ENCODE measurements at places on chromosomes 11 and 22.

GRCh38 chr11:119295178-119295577 is 21.8 kb downstream of the MCAM start:
- no peak for DNase-seq

GRCh38 chr11:21254055-21254454 is 584.7 kb downstream of the NELL1 start:
- no peak for DNase-seq

DNA sequence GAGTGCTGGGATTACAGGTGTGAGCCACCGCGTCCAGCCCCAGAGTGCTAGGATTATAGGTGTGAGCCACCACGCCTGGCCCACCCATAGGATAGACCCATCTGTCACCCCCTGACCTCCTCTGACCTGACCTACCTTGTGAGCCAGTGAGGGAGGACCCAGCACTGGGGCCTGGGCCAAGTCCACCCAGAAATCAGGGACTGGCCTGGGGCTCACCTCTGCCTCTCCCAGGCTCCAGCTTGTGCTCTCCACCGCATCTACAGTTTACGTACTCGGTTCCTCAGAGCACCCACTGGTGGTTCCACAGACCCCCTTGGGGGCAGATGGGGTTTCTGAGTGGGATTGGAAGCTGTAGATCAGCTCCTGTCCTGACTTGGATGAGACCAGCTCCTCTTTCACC is 6.4 kb downstream of the SLC29A2 start:
- DNase-seq = no peak

DNA sequence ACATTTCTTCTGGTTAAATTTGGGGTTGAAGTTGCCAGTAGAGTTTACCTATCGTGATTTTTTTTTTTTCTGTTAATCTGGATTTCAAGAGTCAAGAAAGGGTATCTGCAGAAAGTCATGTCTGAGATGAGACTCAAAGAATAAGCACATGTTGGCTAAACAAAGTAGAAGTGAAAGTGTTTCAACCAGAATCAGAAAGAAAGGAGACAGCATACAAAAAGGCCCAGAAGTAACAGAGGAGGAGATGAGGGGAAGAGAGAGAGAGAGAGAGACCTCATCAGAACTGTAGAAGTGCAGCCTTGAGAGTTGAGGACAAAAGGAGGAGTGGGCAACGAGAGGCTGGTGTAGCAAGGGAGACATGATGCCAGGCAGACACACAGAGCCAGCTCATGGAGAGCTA is 54.9 kb downstream of the SVIP start:
- no peak for DNase-seq

DNA sequence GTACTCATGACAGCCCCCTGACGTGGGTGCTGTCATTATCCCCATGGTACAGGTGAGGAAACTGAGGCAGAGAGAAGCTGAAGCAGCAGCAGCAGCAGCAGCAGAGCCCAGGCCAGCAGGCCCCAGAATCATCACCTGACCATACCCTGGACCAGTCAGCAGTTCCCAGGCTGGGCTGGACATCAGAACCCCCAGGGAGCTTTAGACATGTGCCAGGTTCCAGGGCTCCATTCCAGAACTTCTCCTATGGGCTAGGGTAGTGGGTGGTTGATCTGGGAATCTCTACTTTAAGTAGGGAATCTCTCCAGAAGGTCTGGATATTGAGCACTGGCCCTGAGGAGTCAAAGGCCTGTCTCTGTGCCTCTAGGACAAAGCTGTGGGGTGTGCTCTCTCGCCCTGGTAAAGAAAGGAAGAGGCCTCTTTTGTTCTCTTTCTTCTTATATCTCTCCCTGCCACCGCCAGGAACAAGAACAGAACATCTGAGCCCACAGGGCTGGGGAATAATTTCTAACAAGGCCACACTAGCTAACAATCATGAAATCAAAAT is 26.6 kb downstream of the MAFF start:
- no peak for DNase-seq

GRCh38 chr11:19565639-19566038 is 147.0 kb upstream of the NAV2 start:
- DNase-seq = no peak

DNA sequence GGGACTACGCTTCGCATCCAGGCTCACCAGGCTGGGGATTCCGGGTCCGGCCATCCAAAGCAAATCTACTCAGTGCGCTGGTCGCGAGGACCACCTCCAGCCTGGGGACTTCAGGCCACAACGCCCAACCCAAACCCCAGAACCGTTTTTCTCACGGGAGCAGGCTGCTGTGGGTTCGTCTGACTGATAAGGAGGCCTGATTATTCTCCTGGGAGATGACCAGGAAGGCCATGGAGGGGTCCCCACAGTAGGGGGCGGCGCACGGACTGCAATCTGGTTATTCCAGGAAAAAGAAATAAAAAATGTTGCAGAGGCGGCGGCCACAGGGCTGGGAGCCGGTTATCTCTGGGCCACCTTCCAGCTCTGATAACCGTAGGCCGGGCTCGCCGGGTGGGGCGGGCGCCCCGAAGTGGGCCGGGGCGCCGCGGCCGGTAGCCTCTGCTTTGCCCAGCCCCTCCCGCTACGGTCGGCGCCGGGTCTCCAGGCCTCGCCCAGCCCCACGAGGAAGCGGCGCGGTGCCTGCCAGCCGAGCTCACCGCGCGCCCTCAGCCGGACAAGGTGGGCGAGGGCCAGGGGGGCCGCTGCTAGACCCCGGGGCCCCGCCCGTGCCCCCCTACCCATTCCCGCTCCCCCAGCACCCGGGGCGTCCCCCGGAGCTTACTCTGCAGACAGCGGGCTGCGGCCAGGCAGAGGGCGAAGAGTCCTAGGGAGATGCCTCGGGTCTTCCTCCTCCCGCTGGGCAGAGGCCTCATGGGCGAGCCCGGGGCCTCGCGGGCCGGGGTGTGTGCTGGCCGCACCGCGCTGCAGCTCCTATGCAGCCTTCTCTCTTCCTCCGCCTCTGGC is 446 bp downstream of the VSTM5 start:
- no peak for DNase-seq

GRCh38 chr11:84794663-84795443 is 832.3 kb downstream of the DLG2 start:
- DNase-seq = no peak

DNA sequence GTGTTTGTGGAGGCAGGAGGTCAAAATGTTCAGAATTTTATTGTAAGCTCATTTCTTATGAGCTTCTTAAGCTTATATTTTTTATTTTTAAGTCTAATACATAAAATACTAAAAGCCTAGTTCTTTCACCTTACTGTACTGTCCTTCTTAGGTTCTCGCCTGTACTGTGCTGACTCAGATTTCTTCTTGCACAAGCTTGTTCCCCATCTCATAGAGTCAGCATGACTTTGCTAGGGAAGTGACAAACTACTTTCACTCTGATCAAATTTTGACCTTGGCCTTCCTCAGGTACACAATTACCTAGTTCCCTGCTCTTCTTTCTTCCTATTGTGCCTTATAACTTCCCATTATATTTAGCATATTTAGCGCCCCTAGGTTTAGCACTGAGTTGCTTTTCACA is 81.5 kb downstream of the STK33 start:
- DNase-seq = no peak

DNA sequence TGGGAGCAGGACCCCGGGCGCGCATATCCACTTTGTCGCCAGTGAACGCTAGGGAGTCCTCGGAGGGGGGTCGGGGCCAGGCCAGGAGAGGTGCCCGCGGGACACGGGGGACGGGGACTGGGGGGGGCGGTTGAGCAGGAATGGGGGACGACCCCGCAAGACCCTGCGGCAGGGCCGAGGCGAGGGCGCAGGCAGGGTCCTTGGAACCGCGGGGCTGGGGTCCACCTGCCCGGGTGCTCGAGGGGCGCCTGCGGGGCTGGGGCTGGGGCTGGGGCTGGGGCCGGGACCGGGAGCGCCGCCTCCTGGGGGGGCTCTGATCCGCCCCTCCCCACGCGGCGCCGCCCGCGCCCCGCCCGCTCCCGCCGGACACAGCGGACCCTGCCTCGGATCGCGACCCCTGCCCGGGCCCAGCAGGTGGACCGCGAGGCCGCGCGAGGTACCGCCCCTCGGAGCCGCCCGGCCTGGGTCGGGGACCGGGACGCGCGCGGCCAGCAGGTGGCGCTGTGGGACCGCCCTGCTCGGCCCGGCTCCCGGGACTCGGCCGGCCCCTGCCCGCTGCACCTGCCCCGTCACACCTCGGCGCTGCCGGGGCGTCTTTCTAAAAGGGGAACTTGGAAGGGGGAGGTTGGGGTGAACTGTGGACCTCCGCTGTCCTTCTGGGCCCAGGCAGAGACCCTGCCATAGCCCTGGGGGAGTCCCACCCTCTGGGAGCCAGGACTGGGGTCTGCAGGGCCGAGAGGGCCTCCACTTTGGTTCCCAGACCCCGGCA is 11.0 kb downstream of the CRELD2 start:
- peak; percentile 54 for DNase-seq

Measured in activated naive CD8-positive, alpha-beta T cell treated with anti-CD3 and anti-CD28 coated beads, Interleukin-2, amount 50 U/mL, for 16 hours (primary cell).